ENCODE measurements at places on chromosomes 11 and 22.

DNA sequence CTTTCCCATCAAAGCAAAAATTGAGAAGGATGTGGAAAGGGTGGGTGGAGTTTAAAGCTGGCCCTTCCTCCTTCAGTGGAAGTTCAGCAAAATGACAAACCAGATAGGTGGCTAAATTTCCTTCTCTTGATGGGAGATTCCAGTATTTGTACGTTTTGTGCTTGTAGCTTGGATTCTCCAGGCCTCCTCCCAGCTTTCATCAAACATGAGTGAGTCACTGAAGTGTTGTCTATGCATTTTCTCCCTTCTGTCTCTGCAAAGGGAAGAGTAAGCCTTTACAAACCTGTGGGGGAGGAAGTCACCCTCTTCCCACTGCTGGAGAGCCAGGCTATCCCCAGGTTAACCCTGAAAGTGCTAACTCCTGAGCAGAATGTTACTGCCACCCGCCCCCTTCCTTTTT, 6.4 kb downstream of the MARK2 start:
- DNase-seq: no peak

DNA sequence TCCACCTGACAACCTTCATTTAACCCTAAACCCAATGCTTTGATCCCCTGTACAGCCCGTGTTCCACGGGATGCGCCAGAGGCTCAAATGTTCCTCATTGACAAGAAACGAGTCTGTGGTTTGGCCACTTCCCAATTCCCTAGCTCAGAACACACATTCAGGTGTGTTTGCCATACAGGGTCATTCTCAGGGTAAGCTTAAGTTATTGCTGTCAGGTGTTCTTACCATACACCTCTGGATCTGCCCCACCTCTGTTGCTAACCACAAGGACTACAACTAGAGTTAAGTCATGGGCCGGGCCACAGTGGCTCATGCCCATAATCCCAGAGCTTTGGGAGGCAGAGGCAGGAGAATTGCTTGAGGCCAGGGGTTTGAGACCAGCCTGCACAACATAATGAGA, 45.6 kb upstream of the POLD3 start:
- no peak for DNase-seq

GRCh38 chr22:26642465-26643417, 14.6 kb upstream of the MIAT start:
- DNase-seq: peak; percentile 80

DNA sequence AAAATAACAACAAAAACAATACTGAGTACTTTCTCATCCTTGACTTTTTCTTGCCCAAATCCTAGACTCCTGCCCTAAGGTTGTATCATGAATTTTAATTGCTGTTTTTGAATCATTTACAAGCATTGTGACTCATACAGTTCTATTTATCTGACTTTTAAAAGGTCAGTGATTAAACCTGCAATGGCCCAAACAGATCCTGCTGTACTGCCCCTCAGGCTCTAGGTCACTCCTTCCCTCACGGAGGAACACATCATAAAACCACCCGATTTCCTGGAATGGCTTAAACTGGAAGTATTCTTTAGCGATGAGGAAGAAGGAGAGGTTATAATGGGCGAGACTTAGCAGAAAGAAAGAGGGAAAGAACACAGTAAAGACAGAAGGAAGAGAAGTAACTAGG, 12.3 kb downstream of the ARFGAP3 start:
- DNase-seq: no peak

DNA sequence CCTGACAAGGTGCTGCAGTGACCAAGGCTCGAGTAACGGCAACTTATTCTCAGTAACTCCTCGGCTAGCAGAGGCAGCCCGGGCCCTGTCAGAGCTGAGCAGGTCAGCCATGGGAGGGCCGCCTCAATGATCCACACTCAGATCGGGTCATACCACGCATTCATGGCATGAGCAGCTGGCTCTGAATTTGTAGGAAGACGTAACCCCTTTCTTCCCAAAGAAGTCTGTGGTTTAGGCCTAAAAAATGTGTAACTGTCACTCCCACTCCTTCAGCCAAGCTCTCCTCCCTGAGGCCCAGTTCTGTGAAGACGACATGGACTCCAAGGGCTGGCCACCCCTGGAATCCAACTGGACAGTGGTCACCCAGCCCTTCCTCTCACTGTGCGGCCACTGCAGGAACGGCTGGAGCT, 30.0 kb downstream of the PPP2R1B start:
- DNase-seq: no peak

DNA sequence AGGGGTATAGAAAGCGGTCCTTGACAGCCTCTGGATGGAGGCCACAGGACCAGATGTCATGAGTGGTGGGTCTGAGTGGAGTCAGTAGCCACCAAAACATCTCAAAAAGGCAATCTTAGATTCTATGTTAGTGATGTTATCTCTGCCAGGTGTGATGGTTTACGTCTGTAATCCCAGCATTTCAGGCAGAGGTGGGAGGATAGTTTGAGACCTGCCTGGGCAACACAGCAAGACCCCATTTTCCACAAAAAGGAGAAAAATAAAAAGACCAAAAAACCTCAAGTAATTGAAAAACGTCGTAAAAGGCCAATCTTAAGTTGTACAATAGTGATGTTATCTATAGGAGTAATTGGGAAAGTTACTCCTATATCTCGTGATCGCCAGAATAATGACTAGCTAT, 3.7 kb upstream of the MTCH2 start:
- DNase-seq: no peak

DNA sequence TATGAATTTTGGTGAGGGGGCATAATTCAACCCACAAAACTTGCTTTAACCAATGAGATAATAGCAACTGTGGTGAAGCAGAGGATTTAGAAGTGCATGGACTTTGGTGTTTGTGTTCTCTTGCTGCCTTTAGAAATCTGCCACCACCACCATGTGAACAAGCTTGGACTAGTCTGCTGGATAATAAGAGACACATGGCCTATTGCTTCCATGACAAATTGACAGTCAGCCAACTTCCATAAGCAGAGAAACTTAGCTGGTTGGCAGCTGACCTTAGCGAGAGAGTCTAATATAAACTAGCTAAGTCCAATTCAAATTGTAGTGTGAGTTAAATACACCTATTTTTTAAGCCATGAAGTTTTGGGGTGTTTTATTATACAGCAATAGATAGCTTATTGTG, 482.1 kb upstream of the ANO5 start:
- DNase-seq: no peak

DNA sequence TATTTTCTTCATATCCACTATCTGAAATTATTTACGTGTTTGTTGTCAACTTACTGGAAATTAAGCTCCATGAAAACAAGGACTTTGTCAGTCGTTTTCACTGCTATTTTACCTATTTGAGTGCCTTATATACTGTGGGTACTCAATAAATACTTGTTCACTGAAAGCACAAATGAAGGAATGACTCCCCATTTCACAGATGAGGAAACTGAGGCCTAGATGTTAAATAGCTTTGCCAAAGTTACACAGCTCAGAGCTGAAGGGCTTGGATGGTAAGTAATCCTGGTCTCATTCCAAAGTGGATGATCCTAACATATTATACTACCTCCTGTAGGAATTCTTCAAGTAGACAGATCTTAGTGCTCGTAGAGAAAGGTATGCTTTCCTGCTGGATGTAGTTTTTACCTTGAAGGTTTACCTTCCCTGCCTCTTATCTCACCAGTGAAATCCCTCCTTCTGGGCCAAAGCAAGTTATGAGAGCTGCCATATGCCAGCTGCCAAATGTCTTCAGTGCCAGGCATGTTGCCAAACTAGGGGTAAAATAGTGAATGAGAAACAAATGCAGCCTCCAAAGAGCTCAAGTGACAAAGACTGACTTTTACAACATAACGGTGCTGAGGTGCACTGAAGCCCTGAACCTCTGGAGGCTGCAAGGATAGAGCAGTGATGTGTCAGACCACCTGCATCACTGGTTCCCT, 129.7 kb downstream of the TRIM44 start:
- DNase-seq: no peak

DNA sequence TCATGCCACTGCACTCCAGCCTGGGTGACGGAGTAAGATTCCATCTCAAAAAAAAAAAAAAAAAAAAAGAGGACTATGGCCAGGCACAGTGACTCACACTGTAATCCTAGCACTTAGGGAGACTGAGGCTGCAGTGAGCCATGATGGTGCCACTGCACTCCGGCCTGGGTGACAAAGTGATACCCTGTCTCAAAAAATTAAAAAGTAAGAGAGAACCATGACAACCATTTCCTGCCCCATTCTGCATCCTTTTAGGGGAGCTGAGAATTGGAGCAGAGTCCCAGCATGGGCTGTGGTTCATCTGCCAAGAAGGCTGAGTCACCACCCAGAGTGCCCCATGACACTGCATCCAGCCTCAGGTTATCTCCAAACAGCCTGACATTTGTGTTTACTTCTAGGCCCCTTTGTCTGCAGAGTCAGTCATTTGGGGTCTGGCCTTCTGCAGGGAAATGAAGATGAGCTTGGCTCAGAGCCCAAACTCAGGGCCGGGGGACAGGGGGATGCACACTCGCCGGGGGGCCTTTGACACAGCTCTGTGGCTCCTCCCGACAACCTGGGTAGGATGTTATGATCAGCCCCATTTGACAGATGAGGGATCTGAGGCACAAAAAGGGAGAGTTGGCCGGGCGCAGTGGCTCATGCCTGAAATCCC, 4.7 kb downstream of the CSDC2 start:
- no peak for DNase-seq

DNA sequence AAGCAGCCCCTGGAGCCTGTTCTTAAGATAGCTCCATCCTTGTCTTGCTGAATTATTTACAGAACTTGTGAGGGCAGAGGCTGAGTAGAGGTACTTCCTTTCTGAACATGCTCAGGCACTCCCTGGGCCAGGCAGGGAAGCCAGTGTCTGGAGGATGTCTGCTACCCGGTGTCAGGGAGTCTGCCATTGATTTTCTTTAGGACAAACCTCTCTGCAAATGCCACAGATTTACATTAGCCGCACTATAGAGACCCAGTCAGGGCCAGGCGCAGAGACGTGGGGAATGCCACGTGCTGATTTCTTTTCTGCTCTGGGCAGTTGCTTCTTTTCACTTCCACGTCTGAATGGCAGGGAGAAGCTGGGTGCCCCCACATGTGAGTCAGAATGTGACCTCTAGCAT, 585.5 kb downstream of the NTM start:
- no peak for DNase-seq

DNA sequence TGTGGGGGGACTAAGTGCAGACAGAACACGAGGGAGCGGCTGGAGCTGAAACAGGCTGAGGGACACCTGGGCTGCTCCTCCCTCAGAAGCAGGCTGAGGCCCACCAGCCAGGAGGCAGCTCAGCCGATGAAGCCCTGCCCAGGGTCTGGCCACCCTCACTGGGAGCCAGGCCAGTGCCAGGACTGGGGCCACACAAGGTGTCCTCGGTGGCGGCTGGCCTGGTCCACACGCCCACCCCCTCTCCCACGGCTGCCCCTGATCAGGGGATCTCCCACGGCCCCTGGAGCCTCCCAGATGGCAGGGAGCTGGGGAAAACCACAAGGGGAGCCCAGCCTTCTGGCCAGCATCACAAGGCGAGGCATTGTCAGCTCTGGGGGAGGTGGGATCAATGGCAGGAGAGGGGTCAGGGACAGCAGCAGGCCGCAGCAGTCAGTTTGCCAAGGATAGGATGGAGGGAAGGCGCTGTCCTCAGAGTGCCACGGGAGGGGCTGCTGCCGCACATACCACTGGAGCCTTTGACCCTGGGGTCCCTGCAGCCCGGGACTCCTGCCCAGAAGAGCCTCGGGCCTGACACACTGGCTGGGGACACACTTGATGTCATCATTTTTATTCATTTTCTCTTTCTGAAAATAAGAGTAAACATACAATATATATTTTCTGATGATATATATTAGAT, 11.7 kb upstream of the RASL10A start:
- no peak for DNase-seq

GRCh38 chr11:11329062-11329806, 23.8 kb downstream of the CSNK2A3 start:
- DNase-seq: no peak

DNA sequence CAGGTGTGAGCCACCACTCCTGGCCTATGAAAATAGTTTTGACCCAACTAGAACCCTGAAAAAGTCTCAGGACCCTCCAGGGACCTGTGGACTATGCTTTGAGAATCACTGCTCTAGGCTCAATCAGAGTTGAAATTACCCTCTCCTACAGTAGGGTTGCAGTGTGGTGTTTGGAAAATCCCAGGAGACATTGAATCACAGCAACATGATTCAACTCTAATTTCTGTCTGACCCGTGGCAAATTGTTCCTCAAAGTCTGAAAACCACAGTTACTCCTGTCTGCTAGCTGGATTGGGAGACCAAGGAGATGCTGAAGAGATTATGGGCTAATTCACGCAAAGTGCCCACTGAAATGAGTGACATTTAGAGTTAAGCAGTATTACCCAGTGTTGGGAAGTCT, 5.4 kb upstream of the MTMR3 start:
- no peak for DNase-seq

DNA sequence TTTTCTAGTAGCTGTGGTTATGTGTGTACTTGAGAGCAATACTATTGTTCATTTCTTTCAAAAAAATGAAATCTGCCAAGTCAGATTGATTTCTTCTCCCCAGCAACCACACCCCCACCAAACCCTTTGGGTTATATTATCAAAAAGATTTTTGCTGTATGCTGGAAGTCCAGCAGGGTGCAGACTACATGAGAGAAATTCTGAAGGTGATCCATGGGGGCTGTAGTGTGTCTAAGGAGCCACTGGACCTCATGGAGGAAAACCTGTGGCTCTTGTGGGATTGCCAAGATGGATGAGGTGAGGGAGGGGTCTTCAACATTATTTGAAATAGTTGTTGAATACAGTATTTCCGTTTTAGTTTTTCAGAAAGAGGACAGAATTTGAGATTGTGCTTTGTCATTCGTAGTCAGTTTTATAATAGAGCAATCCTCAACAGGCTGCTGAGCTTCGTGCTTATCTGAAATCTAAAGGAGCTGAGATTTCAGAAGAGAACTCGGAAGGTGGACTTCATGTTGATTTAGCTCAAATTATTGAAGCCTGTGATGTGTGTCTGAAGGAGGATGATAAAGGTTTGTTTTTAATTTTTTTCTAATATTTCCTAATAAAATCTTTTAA, 3.1 kb downstream of the EIF3M start:
- DNase-seq: peak; percentile 23

DNA sequence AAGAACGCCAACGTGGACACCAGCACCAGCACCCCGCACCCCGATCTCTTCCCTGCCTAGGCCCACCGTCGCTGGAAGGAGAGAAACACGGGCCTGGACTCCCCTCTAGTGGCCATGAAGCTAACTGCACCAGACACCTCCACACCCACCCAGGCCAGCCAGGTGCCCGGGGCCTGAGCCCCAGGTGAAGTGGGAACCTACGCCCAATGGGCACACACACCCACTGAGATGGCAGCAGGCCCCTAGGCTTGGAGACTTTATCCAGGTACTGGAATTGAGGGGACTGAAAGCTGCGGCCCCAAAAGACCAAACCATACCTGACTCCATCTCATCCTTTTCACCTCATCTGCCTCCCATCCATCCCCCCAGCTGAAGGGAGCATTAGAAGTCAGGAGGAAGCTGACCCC, 81.0 kb downstream of the BUD13 start:
- peak; percentile 26 for DNase-seq

DNA sequence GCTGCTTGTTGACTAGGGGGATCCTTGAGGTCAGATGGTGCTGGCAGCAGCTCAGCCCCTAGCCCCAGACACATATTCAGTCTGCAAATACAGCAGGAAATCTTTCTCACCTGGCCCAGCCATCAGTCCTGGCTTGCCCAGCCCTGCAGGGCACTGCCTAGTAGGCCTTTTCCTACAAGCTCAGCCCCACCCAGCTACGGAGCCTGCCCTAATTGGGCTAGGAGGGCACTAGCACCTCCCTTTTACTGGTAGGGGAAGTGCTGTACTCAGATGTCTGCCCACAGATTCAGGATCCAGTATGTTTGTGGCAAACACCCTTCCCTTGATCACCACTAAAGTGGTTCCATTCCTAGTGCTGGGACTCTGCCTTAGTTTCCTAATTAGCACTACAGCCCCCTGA, 257.1 kb upstream of the CADM1 start:
- DNase-seq: no peak

Measured in CD4-positive, alpha-beta T cell (primary cell).